Heart left ventricle (tissue), 16 donors: ENCODE measurements at places on chromosomes 7 and 10. TPM values are rescaled to one million over a fixed set of nuclear protein-coding genes. Genes with fewer than 3 reads are reported as not detected.

DNA sequence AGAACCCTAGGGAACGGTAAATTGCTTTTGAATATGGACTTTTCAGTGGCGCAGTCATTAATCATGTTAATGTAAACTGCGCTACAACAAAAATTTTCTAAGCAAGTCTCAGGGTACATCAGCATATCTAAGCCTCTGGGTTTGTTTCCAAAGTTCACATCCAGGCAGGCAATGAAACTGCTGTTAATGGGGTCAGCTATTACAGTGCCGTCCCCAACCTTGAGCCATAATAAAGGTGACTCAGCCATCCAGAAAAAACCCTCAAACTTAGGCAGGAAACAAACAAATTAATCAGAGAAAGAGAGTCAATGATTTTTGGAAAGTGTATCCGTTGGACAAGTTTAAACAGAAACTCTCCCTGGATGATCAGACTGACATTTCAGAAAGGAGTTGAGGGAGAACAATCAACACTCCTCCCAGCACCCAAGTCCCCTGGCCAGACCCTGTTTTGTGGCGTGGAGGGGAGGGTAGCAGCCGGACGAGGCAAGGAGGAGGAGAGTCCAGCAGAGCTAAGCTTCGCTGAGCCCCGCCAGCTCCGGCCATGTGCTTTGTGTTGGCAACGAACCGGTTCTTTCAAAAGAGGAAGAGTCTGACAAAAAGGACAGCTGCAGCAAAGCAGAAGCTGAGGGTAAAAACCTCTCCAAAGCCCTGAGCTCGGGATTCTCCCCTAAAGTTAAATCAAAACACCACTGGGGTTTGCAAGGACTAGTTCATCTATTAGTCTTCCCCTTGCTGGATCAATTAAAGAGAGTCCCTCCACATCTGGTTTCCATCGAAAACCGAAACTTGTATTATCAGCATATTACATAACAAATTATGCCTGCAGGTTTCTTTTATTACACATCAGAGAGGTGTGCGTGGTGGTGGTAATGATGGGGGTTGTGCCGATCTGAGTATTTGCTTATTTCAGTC is 3.6 kb downstream of the FAM53B start:
- DNase-seq: peak; percentile 85

DNA sequence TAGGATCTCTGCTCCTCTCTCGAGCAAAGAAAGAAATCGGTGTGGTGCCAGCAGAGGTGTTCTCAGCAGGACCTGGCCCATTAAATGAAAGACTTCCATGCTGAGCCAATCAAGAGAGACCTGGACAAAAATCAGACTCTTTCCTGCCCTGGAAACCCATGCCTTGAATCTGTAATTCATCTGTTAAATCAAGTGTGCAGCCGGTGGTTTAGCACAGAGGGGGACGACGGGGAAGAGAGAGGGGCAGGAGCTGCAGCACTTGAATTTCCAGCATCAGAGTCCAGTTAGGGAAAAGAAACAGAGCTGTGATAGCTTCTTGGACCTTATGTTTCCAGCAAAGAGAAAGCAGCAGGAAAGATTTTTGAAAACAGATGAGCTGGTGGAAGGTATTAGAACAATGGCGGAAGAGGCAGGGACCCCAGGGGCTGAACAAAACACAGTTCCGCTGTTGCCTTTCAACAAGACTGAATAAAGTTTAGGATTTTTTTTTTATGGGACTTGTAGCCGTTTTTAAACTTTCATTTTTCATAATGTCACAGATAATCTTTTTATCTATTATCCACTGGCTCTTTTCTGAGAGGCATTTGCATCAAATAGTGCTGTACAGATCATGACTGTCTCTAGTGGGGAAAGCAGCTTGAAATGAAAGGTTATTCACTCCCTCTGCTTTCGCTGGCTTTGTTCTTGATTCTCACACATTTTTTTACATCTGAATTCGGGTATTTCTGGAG is 543.6 kb upstream of the GALNT17 start:
- DNase-seq: no peak

Gene OLAH
- total RNA-seq: not detected

DNA sequence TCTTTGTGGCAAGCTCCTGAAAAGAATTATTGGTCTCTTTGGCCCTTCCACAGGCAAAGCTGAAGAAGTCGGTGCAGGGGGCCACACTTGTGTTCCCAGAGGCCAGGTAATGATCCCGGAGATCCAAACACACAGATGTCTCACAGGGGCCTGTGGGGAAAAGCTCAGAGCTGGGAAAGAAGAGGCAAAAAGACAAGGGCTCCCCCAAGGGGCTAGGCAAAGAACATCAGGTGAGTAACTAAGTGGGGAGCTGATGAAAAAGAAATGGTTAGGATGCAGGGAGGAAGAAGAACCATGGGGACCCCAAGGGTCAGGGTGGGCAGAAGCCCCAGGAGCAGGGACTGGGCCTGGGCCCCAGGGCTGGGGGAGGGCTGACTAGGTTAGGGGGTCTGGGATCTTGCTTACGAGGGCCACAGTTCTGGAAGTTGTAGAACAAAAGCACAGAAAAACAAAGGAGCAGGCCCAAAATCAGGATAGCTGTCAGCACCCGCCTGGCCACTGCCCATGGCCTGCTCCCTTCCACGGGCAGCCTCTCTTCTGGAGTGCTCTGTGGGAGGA is 1.1 kb downstream of the KEL start:
- no peak for DNase-seq

DNA sequence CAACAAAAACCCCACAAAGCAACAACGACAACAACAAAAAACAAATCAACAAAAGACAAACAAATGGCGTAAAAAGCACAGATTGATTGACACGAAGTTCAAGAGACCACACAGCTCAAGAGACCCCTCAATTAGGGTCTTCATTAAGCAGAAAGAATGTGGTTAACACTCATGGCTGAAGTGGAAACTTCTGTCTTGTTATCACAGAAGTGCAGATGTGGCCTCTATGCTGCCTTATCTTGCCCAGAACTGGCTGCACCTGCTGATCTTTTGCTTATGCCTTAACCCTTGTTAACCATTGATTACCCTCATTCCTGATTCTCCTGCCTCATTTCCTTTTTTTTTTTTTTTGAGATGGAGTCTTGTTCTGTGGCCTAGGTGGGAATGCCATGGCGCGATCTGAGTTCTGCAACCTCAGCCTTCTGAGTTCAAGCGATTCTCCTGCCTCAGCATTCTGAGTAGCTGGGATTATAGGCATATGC is 3.5 kb upstream of the DAGLB start:
- no peak for DNase-seq

GRCh38 chr10:117167789-117168674 is 29.3 kb upstream of the KCNK18 start:
- peak; percentile 84 for DNase-seq

DNA sequence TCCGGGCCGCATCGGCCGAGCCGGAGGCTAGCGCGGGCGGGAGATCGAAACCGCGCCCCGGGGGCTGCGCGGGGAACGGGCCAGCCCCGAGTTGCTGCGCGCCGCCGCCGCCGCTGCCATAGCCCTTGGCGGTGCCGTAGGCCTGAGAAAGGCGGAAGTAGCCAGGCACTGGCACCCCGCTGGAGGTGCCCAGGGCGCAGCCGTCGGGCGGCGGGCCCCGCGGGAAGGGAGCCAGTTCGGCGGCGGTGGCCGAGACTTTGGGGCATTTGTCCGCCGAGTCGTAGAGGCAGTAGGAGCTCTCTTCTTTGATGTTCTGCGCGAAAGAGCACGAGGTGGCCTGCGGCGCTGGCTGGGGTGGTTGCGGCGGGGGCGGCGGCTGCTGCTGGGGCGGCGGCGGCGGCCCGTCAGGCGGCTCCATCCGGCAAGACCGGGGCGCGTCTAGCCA is 587 bp downstream of the HOXA10 start:
- no peak for DNase-seq

Gene SP4
- total RNA-seq: 5.7 TPM

Gene HNRNPH3
- total RNA-seq: 83.1 TPM

Gene RPEL1
- not detected for total RNA-seq

GRCh38 chr10:96360766-96361165 is 2.0 kb upstream of the OPALIN start:
- no peak for DNase-seq

Gene PCLO
- 3.0 TPM for total RNA-seq

DNA sequence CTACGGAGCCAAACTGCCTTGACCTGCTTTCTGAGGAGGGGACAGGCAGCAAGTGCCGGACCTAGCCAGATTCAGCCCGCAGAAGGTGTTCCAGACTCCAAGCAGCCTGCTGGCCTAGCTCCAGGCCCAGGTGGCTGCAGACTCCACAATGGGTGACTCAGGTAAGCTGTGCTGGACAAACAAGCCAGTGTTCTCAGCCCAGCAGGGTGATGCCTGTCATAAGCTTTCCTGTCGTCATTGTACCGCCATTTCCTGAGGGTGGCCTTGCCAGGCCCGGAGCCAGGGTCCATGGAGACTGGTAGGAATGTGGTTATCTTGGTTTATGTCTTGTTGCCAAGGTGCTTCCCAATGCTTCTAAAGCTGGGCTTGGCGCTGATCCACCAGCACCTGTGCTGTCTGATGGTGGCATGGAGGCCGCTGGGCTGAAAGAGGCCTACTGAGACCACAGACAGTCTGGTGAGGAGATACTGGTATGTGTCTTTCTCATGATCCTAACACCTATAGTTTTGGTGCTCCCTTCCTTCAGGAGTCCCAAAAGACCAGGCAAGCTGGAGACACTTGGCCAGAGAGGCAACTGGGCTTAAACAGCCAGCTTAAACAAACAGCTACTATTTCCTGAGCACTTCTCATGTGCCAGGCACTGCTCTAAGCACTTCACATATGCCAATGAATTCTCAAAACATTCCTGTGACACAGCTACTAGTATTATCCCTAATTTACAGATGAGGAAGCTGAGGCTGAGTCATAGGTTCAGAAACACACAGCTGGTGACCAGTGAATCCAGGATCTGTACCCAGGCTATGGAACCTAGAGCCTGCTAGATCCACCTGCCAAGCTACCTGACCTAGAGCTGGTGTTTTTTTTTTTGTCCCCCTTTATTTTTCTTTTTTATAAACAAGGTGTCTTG is 42.0 kb downstream of the ZC3HC1 start:
- DNase-seq: no peak

GRCh38 chr10:24661376-24661775 is 62.3 kb downstream of the ARHGAP21 start:
- no peak for DNase-seq

- DNase-seq: no peak
Measured at GRCh38 chr7:55508221-55509011, 63.9 kb downstream of the VOPP1 start.

GRCh38 chr7:111990643-111991042 is 215.6 kb downstream of the DOCK4 start:
- no peak for DNase-seq

DNA sequence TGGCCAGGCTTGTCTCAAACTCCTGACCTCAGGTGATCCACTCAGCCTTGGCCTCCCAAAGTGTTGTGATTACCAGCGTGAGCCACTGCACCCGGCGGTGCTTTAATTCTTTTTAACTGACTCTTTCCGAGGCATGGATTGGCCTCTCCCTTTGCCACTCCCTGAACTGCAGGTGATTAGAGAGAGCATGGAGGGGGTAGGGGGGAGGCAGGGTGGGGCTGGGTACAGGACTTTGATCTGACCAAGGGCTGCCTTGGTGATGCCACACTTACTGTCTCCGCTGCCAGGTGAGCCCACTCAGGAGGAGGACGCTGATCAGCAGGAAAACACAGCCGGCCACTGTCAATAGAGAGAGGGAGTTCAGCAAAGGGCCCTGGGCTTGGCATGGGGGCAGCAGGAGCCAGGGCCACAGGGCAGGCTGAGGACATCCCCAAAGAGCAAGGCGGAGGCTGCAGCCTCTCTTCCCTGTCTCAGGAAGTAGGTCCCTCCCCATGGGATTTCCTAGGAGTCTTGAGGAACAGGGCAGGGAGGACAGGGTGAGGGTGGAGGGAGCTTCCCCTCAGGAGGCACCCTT is 40.5 kb upstream of the IL15RA start:
- DNase-seq: no peak
